Muscle of arm (tissue), 14 donors: ENCODE measurements at places on chromosomes 2 and 18.

DNA sequence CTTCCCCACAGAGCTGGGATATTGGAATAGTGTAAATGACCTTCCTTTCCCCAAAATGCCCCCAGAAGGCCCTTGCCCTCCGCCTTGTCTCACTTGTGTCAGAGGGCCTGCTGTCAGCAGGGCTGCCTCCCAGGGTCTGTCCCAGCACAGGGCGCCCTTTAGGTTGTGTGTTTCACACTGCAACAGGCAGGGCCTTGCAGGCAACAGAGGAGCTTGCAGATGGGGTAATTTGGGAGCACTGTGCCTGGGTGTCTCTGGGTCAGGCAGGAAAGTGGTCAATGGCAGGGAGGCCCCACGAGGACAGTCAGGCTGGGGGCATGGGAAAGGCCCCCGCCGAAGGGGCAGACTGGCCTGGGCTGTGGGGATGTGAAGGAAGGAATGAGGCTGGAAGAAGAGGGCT, 130.7 kb downstream of the ASB1 start:
- no peak for DNase-seq

GRCh38 chr2:72993147-72993932, 76.0 kb downstream of the EMX1 start:
- DNase-seq, result no peak

DNA sequence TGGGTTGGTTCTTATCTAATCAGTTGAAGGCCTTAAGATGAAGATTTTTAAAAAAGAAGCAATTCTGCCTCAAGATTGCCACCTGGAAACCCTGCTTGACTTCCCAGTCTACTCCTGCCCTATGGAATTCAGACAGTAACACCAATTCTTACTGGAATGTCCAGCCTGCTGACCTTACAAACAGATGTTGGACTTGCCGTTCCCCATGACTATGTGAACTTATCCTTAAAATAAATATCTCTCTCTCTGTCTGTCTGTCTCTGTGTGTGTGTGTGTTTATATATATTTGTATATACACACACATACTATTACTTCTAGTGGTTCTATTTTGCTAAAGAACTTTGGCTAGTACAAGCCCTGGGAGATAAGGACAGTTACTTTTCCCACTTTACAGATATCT, 675.3 kb downstream of the SLC4A3 start:
- DNase-seq, result no peak

DNA sequence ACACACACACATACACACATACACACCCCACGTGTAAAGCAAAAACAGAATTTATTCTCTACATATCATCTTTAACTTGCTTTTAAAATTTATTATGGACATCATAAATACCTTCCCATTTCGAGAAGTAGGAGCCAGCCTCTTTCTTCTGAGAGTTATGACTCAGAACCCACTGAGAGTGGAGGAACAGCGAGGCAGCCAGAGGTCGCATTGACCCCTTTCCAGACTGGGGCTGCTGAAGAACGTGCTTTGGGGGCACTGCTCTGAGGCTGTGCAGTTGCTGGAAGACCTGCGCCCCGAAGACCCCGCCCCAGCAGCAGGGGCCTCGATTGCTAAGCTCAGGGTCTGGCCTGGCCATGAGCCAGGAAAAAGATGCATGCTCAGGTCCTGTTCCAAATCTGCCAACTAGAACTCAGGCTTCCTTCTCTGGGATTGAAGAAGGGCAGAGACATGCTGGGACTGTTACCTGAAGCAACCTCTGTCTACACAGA, 133.8 kb upstream of the TWIST2 start:
- DNase-seq, result no peak

DNA sequence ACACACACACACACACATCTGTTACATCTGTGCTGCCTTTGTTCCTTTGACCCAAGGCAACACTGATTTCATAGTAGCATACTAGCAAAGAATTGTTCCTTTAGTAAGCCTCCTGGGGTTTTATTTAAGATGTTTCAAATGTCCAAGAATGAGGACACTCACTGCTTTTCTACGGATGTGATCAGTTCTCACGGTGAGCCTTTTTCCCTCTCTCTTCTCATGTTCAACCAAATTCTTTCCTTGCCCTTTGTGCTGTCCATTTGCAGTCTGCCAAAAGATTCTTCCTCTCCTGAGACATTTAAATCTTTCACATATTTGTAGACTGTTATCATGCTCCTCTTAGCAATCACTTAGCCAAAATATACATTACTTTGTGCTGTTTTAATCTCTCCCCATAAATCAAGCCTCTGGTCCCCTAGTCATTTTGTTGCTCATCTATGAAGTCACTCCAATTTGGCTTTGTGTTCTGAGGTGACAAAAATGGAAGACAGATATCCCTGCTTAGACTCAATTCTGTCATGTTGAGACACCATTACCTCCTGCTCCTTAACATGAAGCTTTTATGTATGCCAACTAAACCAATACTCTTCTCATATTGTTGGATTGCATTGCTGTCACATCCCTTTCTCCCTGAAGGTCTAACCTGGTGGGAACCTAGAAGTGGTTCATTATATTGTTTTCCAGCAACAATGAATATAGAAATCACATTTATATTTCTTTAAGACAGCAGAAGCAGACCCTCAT, 1605.3 kb upstream of the ACVR2A start:
- peak; percentile 65 for DNase-seq

DNA sequence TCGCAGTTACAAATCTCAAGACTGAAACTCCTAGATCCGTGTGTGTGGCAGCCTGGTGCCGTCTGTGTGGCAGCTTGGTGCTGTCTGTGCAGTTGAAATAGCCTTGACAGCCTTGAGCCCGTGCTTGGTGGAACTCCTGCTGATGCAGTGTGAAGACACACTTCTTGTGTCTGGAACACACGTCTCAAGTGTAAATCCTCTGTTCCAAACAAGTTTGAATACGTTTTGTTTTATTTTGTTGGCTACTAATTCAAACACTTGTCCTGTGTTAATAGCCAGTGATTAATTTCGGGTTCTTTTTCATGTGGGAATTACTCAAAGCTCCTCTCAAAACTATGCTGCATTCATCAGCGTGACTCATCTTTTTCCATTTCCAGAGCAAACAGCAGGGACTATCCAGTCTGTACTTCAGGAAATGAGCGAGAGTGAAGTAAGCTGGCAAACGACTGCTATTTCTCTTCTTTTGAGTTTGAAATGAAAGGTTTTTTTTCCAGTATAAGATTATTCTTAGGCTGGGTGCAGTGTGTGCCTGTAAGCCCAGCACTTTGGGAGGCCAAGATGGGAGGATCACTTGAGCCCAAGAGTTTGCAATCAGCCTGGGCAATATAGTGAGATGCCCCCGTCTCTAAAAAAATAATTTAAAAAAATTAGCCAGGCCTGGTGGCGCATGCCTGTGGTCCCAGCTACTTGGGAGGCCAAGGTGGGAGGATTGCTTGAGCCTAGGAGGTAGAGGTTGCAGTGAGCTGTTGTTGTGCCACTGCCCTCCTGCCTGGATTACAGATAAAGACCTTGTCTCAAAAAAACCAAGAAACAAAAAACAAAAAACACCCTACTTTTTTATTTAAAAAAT, 152.9 kb downstream of the SPP2 start:
- DNase-seq, result peak; percentile 34

- DNase-seq, result no peak
These were observed 63.4 kb downstream of the PIKFYVE start for GRCh38 chr2:208329485-208329884.

DNA sequence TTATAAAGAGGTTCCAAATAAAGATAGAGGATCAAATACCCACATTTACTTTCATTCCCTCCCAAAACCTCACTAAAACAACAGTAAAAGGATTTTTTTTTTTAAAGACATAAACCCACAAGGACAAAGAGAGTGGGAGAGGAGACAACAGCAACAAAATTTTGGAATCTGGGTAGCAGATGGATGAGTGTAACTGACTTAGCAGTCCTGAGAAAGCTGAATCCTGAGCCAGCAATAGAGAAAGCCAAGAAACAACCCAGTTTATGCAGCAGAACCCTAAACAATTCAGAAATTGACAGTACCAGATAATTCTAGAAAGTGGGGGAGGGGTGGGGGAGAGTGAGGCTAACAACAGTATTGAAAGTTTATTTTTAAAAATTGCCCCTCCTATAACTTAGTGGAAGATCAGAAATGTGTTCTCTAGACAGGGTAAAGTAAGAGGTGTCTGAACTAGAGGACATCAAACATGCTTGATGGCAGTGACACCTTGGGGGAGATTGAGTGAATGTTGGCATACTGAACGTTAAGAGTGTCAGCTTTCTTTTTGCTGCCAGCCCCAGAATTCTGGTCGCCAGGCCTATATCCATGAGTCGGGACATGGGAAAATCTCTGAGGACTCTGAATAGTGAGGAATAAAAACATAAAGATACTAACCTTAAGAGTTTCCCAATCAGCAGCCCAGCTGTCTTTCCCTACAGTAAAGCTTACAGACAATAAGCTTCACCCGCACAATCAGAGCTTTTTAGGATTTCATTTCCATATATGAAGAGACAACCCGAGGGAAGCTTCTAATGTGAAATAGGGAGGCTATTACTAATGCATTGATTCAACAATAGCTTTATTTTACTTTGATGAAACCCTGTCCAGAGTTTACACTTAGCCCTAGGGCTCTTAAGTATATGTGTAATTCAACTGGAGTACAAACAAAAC, 128.0 kb upstream of the ALPP start:
- no peak for DNase-seq

DNA sequence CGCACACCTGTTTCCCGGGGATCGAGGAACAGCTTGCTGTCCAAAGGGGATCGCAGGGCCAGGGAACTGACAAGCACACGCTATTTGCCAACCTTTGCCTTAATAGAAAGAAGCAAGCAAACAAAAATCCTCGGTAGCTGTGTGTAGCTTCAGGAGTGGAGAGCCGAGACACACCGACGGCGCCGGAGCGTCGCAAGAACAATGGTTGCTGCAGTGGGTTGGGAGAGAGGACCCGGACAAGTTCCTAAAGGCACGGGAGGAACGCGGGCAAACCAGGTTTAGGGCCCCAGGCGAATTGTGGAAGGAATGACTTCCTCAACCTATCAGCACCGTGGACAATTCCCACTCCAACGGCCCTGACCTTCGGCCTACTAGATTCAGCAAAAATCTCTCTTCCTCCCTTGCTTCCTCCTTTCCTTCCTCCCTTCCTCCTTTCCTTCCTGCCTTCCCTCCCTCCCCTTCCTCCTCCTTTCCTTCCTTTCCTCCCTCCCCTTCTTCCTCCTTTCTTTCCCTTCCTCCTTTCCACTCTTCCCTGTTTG, 4.9 kb upstream of the NEUROD1 start:
- no peak for DNase-seq

DNA sequence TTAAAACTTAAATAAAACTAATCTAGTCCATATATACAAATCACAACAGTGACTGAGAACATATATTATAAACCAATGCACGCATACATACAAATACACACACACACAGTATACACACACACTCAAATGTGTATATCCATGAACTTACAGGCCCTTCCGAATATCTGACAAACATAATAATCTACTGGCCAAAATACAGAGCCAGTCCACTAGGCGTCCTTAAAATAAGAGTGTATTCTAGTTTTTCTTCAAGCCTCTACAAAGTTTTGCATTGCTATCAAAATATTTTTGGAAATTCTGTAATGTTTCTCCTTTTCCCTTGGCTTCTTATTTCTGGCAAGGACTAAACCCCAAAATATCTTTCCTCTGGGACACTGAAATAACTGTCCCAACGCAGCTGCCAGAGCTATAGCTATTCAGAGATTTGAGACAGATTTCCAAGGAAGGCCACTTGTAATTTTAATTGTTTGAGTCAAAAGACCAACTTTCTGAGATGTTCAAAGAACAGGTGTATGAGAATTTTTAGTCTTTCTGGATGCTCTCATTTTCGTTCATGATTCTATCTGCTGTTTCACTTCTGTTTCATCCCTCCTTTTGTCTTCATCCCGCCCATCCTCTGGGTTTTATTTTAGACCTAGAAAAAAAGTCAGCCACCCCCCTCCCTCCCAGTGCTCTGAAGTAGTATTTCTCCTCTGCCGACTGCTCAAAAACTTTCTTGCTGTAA, 24.1 kb upstream of the SP3 start:
- DNase-seq, result no peak

GRCh38 chr2:215288112-215288815, 23.6 kb upstream of the ATIC start:
- DNase-seq, result no peak

GRCh38 chr2:176997074-176997791, 215.4 kb upstream of the HNRNPA3 start:
- peak; percentile 71 for DNase-seq

GRCh38 chr2:18703555-18703954, 114.2 kb upstream of the NT5C1B start:
- DNase-seq, result no peak

DNA sequence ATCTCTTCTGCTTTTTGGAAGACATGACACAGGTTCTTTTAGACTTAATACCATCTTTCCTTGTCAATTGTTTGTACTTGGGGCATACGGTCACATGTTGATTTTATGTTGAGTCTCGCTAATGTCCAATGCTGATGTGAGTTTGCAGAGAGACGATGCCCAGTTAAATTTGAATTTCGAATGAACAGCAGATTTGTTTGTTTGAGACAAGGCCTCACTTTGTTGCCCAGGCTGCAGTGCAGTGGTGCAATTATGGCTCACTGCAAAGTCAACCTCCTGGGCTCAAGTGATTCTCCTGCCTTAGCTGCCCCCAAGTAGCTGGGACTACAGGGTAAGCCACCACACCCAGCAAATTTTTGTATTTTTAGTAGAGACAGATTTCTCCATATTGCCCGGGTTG, 473.5 kb downstream of the RIT2 start:
- no peak for DNase-seq

- no peak for DNase-seq
These were observed 390.6 kb upstream of the CYRIA start for GRCh38 chr2:17056236-17056635.

GRCh38 chr2:196530910-196531309, 108.6 kb upstream of the CCDC150 start:
- no peak for DNase-seq

DNA sequence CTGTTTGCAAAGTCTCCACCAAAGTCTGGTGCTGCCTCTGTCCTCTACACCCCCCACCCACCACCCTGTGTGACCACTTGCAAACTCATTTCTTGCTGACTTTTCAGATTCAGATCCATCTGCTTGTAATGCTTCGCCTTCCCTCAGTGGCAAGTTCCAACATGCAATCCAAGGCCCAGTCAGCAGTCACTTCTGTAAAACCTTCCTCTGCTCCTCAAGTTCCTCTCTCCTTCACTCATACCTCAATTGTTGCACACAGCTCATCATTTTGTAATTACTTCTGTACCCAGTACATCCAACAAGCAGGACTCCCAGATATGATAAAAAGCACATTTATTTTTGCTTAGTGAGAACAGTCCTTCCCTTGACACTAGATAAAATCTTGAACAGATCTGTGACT, 6.5 kb upstream of the LOXHD1 start:
- DNase-seq, result no peak

GRCh38 chr2:10301941-10302478, 694 bp upstream of the HPCAL1 start:
- no peak for DNase-seq

DNA sequence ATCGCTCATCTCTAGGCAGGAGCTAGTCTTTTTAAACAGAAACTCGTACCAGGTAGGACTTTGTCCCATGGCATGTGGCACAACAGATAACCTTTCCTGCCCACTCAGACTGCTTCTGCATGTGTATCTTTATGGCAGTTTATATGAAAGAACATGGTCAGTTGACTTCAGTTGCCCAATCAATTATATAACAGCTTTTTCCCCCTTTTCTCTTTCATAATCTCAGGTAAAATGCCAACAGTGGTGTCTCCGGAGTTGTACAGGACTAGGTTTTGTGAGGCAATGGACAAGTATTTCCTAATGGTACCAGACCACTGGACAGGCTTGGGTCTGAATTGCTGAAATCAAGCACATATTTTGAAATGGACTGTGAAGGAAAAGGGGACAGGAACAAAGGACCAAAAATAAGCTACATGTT, 51.6 kb upstream of the PTH2R start:
- DNase-seq, result no peak

- DNase-seq, result peak; percentile 9
These were observed 97.9 kb upstream of the GPR45 start for GRCh38 chr2:105143467-105144151.
